ENCODE measurements at places on chromosomes 5 and 9. TPM values are rescaled to one million over a fixed set of nuclear protein-coding genes. Genes with fewer than 3 reads are reported as not detected.

Gene ALDOB
- not detected for total RNA-seq

Gene FAM151B
- total RNA-seq: 0.16 TPM

Gene OGN
- total RNA-seq: not detected

Gene FOXD4L3
- total RNA-seq: not detected

Gene DRD1
- not detected for total RNA-seq

Gene CDC20B
- not detected for total RNA-seq

Gene PCDHGB7
- total RNA-seq: 5.1 TPM
